Activated naive CD8-positive, alpha-beta T cell treated with anti-CD3 and anti-CD28 coated beads for 36 hours (primary cell): ENCODE measurements at places on chromosomes 4 and X.

DNA sequence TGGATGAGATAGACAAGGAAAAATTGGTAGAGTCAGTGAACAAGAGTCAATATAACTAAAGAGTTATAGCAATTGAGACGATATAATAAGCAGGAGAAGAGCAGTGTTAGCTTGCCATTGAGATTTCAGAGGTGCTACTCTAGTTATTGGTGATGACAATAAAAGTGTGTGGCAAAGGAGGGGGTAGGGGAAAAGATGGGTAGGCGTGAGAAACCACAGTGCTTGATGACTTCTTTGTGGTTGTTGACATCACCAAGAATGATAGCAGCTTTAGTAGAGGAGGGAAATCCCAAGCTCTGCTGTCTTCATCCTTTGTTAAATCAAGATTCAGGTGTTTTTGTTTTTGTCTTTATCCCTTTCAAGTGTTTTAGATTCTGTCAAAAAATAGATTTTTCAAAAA is 179.9 kb upstream of the PPP3CA start:
- peak; percentile 72 for DNase-seq
- peaks cover 22% of the 10 kb centered on the region for H3K4me1 ChIP-seq
- peaks cover 2% of the 10 kb centered on the region for H3K36me3 ChIP-seq
- H3K27ac ChIP-seq, result peak overlapping the region; percentile 18

- H3K4me1 ChIP-seq, result no peaks in the 10 kb centered on the region
- no peaks in the 10 kb centered on the region for H3K36me3 ChIP-seq
- DNase-seq, result no peak
- H3K4me3 ChIP-seq, result no peak overlapping the region
Measured at GRCh38 chr4:56731857-56732256, 50.8 kb upstream of the HOPX start.

- H3K36me3 ChIP-seq, result peaks cover 4% of the 10 kb centered on the region
- H3K4me3 ChIP-seq, result no peak overlapping the region
- no peak for DNase-seq
- peaks cover 98% of the 10 kb centered on the region for H3K27me3 ChIP-seq
- peak overlapping the region; percentile 47 for H3K27ac ChIP-seq
- peaks cover 25% of the 10 kb centered on the region for H3K4me1 ChIP-seq
Measured at GRCh38 chr4:110617646-110618580, 5.0 kb downstream of the PITX2 start.

GRCh38 chrX:135544338-135544948 is 24.0 kb downstream of the INTS6L start:
- no peak for DNase-seq
- H3K27me3 ChIP-seq, result no peaks in the 10 kb centered on the region
- H3K27ac ChIP-seq, result no peak overlapping the region

DNA sequence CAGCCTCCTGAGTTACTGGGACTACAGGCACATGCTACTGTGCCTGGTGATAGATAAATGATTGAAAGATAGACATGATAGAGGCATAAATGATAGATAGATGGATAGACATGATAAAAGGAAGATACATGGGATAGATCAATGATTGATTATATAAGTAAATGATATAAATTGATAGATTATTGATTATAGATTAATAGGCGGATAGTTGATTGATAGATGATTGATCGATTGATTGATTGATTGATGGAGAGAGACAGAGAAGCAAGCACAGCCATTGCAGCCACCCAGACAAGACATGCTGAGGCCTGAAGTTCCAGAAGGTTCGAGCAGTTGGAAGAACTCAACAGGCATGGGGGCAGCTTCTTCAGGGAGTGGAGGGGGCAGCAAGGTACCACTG is 17.7 kb upstream of the PLXNB3 start:
- no peaks in the 10 kb centered on the region for H3K4me1 ChIP-seq
- H3K4me3 ChIP-seq, result no peak overlapping the region
- H3K27ac ChIP-seq, result no peak overlapping the region
- H3K27me3 ChIP-seq, result peaks cover 11% of the 10 kb centered on the region
- no peaks in the 10 kb centered on the region for H3K36me3 ChIP-seq
- no peak for DNase-seq
